ENCODE measurements at places on chromosomes 7 and 10.
A peak's percentile ranks its signal among the peaks of the same experiment; 100 is the strongest.

- no peak for DNase-seq
These were observed 1.4 kb upstream of the ZYX start for GRCh38 chr7:143379611-143380259.

DNA sequence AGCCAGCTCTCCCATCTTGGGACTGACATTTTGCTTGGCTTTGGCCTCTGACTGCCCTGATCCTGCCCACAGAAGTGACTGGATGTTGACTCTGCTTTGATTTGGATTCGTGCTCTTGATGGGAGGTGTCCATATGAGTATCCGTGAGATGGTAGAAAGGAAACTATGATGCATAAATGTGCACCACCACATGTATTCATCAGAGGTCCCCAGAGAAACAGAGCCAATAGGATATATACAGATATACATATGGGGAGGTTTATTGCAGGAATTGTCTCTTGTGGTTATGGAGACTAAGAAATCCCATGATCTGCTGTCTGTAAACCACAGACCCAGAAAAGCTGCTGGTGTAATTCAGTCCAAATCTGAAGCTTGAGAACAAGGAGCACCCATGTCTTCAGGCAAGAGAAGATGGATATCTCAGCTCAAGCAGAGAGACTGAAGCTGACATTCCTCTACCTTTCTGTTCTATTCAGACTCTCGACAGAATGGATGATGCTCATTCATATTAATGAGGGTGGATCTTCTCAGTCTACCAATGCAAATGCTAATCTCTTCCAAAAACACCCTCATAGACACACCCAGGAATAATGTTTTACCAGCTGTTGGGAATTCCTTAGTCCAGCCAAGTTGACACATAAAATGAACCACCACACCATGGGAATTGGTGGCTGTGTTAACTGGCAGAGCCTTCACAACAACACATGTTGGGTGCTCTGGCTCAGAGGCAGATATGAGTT lies 390.7 kb downstream of the CCSER2 start:
- DNase-seq, result no peak

GRCh38 chr10:64369885-64370773 lies 848.9 kb downstream of the REEP3 start:
- no peak for DNase-seq

GRCh38 chr10:70223728-70224127 lies 9.5 kb downstream of the PPA1 start:
- DNase-seq, result no peak

DNA sequence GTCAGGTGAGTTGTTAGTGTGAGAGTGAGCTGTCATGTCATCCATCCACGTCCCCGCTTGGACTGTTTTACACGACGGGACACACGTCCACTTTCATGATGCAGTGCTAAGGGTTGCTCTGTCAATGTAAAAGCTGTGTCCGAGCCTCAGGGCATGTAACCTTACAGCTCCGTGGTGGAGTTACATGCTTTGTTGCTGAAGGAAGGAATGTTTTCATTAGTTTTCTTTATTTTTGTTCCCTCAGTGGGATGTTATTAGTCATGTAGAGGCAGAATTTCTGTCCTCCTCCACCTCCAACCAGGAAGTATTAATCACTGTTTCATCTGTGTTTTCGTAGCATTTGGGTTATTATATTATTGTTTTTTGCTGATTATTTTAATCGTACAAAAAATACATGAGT lies 88.6 kb downstream of the NRG3 start:
- DNase-seq, result no peak

GRCh38 chr7:76060842-76061241 lies 12.9 kb downstream of the MDH2 start:
- DNase-seq, result no peak

GRCh38 chr7:3134745-3135144 lies 91.1 kb upstream of the CARD11 start:
- DNase-seq, result no peak

DNA sequence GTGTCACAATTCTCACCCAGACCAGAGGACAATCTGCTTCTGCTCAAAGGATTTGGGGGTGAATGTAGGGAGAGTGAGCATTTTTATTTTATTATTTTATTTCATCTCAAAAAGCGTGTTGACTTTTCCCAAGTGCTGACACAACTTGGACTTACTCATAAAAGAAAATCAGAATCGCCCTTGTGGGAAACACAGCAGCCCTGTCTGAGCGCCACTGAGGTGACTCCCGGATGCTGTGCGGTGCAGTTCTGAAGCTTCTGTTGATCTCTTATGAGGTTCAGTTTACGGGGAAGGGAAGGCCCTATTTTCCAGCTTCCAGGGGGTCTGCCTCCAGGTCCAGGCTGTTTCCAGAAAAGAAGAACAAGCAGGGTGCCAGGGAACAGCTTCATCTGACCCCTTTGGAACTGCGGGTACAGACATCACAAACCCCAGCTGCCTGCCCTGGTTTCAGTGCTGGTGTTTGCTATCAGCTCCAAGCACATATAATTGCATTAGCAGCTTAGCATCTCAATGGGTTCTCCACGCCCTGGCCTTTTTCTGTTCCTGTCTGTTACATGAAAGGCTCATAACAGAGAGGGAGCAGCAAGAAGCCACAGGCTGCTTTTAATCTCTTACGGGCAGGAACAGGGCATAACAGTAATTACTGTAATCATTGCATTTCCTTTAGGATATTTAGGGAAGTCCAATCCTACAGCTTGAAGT lies 52.4 kb downstream of the PARP12 start:
- no peak for DNase-seq

- DNase-seq, result no peak
These were observed 43.9 kb upstream of the BMS1 start for GRCh38 chr10:42738679-42739078.

GRCh38 chr10:47059606-47060311 lies 148.5 kb downstream of the PTPN20 start:
- no peak for DNase-seq

DNA sequence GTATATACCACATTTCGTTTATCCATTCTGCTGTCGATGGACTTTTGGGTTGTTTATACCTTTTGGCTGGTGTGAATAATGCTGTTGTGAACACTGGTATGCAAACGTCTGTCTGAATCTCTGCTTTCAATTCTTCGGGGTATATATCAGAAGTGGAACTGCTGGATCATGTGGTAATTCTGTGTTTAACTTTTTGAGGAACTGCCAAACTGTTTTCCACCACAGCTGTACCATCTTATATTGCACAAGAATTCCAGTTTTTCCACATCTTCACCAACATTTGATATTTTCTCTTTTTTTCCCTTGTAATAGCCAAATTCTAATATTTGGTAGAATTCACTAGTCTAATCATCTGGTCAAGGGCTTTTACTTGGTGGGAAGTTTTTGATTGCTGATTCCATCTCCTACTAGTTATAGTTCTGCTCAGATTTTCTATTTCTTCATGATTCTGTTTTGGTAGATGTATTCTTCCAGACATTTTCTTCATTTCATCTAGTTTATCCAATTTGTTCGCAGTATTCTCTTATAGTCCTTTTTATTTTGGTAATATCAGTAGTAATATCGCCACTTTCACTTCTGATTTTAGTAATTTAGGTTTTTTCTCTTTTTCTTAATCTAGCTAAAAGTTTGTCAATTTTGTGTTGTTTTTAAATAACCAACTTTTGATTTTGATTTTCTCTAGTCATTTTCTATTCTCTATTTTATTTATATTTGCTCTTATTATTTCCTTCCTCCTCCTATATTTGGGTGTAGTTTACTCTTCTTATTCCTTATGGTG lies 271.2 kb downstream of the ZEB1 start:
- no peak for DNase-seq

- DNase-seq, result no peak
These were observed 18.7 kb upstream of the NUB1 start for GRCh38 chr7:151322906-151323305.

DNA sequence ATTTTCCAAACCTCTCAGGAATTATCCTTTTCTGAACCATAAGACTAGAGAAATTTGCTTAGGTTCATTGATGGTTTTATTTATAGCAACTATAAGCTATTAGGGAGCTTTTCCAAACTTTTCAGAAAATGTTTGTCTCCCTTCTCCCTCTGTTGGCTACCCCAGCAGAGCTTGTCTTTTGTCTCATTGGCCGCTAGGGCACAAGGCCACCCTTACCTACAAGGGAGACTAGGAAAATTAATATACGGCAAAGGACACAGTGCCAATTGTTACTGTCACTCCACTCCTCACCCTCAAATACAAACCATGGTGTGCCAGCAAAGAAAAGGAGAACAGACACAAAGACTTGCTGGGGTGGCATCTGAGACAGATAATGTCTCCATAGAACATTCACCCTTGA lies 471.4 kb downstream of the XPNPEP1 start:
- no peak for DNase-seq

- DNase-seq, result no peak
These were observed 18.4 kb downstream of the FBXW4 start for GRCh38 chr10:101676565-101676964.

GRCh38 chr7:71784180-71784579 lies 628.0 kb downstream of the CALN1 start:
- DNase-seq, result no peak

DNA sequence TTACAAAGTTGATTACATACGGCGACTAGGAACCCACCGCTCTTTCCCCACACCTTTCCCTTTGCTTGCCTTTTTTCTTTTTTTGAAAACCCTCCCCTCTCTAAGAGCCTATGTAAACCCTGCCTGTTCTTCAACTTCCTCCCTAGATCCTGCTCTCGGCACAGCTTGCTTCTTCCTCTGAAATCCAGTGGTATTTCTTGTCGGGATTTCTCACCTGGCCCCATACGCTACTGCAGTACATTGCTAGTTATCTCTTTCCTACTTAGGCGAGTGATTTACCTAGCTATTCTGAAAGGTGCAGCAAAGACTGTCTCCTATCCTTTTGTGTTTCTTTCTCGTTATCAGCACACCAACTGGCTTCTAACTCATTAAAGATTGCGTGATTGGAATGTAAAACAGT lies 371.1 kb downstream of the PRPF18 start:
- DNase-seq, result no peak

DNA sequence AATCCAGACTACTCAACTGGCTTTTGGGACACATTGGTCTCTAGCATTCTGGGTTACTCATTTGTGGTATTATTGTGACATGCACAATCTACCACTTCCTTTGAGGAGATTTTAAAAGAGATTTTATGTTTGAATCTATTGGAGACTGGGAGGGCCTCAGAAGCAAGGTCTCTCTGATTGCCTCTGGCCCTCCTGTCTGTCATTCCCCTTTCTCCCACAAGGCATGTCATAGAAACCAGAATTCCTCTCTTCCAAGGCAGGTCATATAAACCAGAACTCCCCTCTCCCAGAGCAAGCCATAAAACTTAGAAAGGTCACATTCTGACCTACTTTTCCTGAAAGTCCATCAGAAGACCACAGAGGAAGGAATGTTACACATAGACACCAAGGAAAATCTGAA lies 777.7 kb downstream of the PHTF2 start:
- no peak for DNase-seq

- DNase-seq, result no peak
These were observed 1187.9 kb downstream of the XPNPEP1 start for GRCh38 chr10:108735380-108735779.

GRCh38 chr10:49167425-49168170 lies 20.6 kb downstream of the TMEM273 start:
- no peak for DNase-seq

- DNase-seq, result peak; percentile 66
These were observed 78.3 kb downstream of the SLC25A40 start for GRCh38 chr7:87797798-87798403.

GRCh38 chr10:98316661-98317060 lies 48.7 kb upstream of the LOXL4 start:
- DNase-seq, result no peak

- DNase-seq, result no peak
These were observed 856.4 kb downstream of the LRMDA start for GRCh38 chr10:76287856-76288255.

GRCh38 chr7:39260279-39260844 lies 282.7 kb downstream of the POU6F2 start:
- no peak for DNase-seq

GRCh38 chr7:133888061-133888930 lies 238.8 kb upstream of the LRGUK start:
- DNase-seq, result no peak

GRCh38 chr7:156014808-156015207 lies 202.5 kb upstream of the SHH start:
- DNase-seq, result no peak

- no peak for DNase-seq
These were observed 16.0 kb downstream of the RNF32 start for GRCh38 chr7:156656598-156656997.

DNA sequence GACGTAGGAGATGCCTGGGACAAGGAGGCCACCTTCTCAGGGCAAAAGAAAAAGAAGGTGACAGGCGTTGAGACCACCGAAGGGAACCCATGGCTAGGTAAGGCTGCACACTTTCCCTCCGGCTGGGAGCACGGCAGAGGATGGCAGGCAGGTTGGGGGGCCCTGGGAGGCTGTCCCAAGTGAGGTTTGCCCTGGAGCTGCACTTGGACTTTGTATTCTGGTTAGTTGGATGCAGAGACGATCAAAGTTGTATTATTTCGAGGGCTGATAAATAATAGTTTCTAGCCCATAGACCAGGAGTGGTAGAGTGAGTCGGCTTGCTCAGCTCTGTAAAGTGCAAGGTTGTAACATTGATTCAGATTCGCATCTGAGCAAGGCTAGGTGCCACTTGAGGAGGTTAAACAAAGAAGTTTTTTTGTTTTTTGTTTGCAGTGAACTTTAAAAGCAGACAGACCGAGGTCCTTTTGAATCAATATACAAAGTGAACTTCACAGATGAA lies 608 bp downstream of the ENTPD7 start:
- DNase-seq, result peak; percentile 1

- DNase-seq, result no peak
These were observed 7.3 kb upstream of the MNX1 start for GRCh38 chr7:157017603-157018327.

DNA sequence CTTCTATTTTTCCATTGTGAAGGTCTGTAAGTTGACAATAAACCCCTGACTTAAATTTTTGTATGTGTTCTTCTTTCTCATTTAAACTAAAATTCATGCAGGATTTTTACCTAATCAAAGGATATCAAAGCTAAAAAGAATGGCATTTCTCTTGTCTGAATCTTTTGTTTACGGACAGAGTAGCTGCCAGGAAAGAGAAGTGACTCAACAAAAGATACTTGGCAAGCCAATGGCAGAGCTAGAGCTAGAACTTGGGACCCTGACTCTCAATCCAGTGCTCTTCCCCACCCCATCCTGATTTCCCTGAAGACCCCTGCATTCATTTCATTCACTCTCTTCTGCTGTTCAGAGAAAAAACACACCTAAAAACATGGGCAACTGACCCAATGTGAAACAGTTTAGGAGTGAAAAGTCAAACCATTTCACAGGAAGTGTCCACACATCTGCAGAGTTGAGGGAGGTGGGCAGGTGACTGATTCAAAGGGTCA lies 40.2 kb upstream of the PDLIM1 start:
- no peak for DNase-seq
